ENCODE measurements at places on chromosomes 7 and 10. TPM values are rescaled to one million over a fixed set of nuclear protein-coding genes. Genes with fewer than 3 reads are reported as not detected.

DNA sequence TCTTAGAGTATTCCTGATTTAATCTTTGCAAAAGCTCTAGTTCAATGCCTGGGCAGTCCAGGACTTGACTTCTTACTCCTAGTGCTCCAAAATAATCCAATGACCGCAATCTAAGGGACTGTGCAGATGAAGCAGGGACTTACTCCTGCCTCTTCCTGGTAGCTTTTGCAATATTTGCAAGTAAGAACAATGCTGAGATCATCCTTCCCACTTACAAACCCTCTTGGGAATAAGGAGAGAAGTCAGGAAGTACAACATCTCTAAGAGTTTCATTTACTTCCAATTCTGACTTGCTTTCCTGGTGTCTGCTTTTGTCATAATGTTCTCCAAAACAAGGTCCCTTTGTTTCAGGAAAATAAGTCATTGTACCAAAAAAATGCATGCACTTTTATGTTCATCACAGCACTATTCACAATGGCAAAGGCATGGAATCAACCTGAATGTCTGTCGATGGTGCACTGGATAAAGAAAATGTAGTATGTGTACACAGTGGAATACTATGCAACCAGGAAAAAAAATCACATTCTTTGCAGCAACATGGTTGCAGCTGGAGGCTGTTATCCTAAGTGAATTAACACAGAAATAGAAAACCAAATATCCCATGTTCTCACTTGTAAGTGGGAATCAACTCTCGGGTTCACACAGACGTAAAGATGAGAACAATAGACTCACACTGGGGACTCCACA, 7.1 kb upstream of the KCNMA1 start:
- DNase-seq = no peak

DNA sequence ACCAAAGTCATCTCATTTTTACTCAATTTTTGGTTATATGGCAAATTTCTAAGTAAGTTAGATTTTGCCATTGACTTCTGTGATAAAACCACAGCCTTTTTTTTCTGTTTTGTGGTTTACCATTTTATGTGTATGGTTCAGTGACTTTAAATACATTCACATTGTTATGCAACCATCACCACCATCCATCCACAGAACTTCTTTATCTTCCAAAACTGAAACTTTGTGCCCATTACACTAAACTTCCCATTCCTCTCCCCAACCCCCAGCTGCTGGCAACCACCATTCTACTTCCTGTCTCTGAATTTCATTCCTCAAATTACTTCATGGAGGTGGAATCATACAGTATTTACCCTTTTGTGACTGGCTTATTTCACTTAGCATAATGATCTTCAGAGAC, 280.4 kb upstream of the TCERG1L start:
- DNase-seq = no peak

GRCh38 chr10:101959346-101959916, 96.5 kb downstream of the ARMH3 start:
- no peak for DNase-seq

GRCh38 chr7:110090110-110090820, 1000.7 kb upstream of the LRRN3 start:
- peak; percentile 4 for DNase-seq

- no peak for DNase-seq
Observed at GRCh38 chr10:98684019-98684899, 237.5 kb upstream of the HPS1 start.

GRCh38 chr7:51046103-51046466, 263.4 kb upstream of the GRB10 start:
- no peak for DNase-seq

DNA sequence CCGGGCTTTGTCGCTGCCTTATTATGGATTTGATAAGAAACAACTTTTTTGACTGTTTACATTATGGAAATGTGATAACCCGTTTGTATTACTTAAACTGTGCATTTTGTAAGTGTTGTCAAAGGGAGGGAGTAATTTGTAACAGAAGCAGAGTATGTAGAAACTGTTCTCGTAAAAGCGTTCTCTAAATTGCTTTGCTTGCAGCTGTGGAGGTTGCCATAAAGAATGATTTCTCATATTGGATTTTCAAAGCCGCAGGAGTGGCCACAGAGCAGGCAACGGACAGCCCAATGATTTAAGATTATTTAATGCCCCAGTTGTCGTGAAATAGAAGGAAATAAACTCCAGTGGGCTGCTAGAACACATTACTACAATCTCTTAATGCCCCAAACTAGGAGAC, 114.0 kb upstream of the INSYN2A start:
- no peak for DNase-seq

DNA sequence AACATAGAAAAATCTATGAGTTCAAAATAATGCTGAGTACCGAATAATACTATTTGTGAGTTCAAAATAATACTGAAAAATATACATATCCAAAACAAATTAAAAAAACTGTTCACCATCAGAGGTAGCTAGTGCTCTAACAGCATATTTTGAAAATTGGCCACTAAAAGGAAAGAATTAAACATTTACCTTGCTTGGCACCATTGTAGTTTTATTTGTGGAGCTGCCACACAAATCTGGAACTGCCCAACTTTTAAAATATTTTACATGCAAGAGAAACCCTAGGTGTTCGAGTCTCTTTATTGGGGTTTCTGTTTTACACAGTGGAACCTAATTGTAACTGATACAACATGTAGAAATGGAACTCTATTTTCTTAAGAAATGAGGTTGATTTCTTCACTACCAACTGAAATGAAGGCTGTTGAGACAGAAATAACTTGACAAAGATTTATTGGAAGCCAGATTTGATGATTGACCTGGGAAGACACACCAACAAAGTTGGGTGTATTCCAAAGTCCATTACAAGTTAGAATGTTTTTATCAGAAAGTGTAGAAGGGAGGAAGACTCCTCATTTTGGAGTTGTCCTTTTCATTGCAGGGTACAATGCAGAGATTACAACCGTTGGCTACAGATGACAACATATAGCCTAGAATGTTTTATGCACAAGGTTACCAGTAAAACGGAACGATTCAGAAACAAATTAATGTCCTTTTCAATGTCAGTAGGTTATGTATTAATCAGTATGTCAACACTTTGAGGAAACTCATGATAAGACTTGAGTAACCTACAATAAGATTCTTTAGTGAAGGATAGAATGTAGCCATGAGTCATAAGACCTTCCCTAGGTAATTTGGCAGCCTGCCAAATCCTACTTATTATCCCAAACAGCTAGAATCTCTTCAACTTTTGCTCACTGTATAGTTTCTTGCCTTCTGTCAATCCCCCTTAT, 73.8 kb upstream of the PAPSS2 start:
- DNase-seq = peak; percentile 23

- no peak for DNase-seq
Observed at GRCh38 chr7:113247198-113247597, 128.8 kb upstream of the SMIM30 start.

DNA sequence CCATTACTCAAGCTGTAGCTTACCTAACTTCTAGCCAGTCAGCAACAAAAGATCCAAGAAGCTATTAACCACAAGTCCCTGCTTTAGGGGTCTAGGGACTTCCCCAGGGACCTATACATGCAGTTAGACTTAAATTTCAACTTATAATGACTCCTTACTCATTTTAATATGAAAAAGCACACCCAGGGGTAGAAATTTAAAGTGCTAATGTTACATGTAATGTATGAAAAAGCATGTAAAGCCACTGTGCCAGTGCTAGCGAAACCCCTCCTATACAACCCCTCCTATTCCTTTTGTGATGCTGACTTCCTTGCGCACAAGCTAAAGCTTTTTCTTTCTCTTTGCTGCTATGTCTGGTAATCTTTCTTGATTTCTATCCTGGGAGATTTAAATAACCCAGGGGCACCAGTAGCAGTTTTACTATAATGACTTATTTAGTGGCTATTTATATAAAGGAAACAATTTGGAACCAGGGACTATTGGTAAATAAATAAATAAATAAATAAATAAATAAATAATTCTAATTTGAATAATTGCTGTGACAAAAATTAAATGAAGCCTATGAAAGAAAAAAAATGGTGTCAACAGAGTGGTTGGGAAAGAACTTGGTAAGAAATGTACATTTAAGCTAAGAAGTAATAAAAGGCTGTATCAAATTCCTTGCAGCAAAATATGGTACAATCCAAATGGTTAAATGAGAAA, 110.5 kb upstream of the MAGI2 start:
- no peak for DNase-seq

Gene CALHM3
- total RNA-seq = not detected

Gene SLC18A2
- total RNA-seq = not detected

Gene TMEM176B
- not detected for total RNA-seq

Gene CYP26C1
- 1.1 TPM for total RNA-seq

Gene SFTPA1
- total RNA-seq = not detected

Gene PRPF18
- 18.4 TPM for total RNA-seq

Gene DIP2C
- 13.5 TPM for total RNA-seq

All from glomerular endothelial cell (primary cell).